Naive thymus-derived CD4-positive, alpha-beta T cell (primary cell): ENCODE measurements at places on chromosomes 4 and X. TPM values are rescaled to one million over a fixed set of nuclear protein-coding genes. Genes with fewer than 3 reads are reported as not detected.

DNA sequence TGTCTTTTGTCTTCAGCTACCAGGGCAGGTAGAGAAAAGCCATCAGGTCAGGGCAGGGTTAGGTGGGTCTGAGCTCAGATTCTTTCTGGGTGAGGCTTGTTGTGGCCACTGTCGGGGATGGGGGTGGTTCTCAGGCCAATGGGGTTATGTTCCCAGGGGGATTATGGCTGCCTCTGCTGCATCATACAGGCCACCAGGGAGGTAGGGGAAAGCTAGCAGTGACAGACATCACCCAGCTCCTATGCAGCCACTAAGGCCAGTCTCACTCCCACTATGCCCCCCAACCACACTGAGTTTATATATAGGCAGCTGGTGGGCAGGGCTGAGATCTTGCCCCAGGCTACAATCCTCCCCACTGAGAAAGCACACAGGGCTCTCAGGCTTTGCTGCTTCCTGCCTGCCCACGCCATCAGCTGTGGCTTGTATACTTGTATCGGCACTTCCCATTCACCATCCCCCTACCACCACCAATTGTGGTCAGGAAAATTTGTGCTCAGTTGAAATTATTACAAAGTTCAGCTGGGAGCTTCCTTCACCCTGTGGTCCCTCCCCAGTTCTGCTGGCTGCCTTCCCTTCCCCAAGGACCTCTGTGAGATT, 72.6 kb upstream of the PTPN13 start:
- no peak for DNase-seq

GRCh38 chr4:180805101-180805500, 1438.1 kb upstream of the TENM3 start:
- DNase-seq, result no peak

- DNase-seq, result no peak
These were observed 6.4 kb upstream of the SLC10A6 start for GRCh38 chr4:86855572-86855971.

- no peak for DNase-seq
These were observed 72.4 kb downstream of the PSAPL1 start for GRCh38 chr4:7362341-7362740.

DNA sequence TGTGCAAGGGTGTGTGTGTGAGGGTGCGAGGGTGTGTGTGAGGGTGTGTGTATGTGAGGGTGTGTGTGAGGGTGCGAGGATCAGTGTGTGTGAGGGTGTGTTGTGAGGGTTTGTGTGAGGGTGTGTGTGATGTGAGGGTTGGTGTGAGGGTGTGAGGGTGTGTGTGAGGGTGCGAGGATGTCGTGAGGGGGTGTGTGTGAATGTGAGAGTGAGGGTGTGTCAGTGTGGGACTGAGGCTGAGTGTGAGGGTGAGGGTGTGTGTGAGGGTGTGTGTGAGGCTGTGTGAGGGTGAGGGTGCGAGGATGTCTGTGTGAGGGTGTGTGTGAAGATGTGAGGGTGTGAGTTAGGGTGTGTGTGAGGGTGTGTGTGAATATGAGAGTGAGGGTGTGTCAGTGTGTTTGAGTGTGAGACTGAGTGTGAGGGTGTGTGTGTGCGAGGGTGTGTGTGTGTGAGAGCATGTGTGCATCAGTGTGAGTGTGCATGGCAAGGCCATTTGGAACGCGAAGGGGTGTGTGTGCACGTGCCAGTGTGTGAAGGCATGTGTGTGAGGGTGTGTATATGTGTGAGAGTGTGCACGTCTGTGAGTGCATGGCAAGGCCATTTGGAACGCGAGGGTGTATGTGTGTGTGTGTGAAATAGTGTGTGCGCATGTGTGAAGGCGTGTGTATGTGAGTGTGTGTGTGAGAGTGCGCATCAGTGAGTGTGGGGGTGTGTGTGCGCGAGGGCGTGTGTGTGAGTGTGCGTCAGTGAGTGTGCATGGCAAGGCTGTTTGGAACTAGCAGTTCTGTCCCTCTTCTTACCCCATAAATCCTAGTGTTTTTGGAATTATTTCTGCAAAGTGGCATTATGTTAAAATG, 69.8 kb downstream of the RGS12 start:
- DNase-seq, result no peak

DNA sequence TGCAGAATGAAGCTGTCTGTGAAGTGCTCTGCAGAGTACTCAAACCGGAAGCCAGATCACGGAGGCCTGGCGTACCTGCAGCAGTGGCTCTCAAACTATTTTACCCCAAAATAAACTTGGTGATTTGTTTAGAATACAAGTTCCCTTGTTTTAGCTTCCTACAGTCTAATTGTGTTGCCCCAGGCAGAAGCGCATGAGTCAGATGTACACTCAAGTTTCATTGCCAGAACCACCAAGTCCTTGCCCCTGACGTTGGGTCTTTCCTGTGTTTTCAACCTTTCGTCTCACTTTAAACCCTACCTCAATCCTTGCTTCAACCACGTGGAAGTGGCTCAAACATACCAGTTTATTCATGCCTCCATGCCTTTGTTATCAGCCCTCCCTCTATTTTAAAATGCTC, 66.2 kb upstream of the SLC7A11 start:
- no peak for DNase-seq

DNA sequence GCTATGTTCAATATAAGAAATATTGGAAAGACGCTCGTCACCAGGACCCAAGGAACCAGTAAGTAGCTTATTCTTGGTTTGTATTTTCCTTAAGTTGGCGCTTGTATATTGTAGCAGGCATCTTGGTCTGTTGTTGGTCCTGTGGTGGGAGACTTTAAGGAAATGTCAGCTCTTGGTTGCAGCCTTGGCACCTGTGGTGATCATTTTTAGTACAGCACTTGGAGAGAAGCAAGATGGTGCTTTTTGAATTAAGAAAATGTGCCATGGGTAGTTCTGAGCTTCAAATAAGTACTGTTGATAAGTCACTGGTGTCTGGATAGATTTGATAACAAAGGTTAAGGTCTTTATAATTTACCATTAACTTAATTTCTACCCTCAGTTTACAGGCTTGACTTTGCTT, 1.1 kb downstream of the RPS3A start:
- DNase-seq, result no peak

- DNase-seq, result no peak
These were observed 2.2 kb upstream of the YY2 start for GRCh38 chrX:21853578-21853977.

DNA sequence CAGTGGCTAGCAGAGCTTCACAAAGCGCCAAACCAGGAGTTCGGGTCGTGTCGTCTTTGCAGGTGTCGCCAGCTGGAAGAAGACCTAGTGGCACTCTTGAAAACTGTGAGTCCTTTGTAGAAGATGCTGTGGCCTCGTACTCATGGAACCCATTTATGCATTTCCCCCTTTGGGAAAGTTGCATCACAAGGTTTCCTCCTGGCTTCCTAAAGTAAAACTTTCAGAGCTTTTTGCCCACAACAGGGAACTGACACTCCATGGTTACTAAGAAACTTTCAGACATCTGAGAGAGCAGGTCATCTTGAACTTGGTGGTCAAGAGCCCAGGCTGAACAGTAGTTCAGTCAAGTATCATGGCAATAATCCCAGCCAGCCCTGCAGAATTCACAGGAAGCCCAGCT, 15.9 kb upstream of the NOCT start:
- DNase-seq, result no peak

GRCh38 chr4:67659065-67659464, 41.9 kb downstream of the UBA6 start:
- DNase-seq, result no peak

- DNase-seq, result no peak
These were observed 90.6 kb upstream of the SPIN4 start for GRCh38 chrX:63441717-63442116.

DNA sequence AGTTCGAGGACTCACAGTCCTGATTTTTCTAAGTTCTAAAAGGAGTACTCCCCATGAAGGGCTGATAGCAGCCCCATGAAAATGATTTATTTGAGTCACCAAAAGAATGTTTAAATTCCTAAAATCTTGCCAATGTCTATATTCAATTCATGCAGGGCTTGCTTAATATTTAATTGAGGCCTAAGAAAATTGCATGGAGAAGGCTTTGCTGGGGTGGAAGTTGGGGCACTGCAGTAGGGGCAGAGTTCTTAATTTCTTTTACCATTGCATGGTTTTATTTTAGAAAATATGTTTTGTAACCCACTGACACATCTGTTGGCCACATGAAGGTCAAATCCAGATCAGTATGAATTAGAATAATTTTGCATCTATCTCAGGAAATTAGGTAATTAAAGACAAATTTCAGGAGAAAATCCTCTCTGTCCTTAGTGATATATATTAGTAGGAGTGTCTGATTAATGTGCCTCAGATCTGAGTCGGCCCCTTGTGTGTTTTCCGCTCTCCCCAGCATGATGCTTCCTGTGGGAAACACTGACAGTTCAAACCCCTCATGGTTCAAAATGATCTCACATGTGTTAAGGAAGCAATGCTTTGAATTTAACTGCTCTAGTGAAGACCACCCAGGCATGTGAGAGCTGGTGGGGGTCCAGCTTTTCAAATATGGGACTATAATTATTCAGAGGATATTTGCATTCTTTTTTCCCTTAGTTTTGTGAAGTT, 54.0 kb upstream of the EGFL6 start:
- no peak for DNase-seq

DNA sequence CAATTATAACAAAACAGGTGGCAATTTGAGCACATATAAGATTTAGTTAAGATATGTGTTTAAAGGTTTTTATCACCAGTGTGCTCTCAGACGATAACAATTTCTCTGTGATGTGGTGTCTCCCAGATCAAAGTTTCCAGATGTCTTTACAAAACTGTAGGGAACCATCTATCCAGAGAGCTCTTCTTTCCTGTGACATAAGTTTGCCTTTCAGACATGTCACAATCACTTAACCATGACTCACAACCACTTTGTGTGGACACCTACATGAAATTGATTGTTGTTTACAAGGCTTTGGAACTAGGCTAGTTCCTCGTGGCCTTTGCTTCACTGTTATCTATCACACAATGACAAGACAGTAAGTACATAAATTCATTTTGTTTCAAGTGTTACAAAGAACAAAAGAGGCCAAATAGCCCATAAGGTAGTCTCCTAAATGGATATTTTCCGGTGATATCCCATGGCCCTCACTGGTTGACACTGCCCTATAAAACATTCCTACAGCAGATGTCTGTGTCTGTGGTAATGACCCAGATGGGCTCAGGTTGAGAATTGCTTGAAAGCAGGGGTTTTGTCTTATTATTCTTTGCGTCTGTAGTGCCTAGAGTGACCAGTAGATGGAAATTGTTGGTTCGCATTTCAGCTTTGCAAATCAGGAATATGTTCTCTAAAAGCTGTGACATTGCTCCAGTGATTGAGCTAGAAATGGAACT, 297.8 kb upstream of the FAM241A start:
- no peak for DNase-seq

- no peak for DNase-seq
These were observed 299.5 kb downstream of the ARHGAP24 start for GRCh38 chr4:85774489-85774888.

DNA sequence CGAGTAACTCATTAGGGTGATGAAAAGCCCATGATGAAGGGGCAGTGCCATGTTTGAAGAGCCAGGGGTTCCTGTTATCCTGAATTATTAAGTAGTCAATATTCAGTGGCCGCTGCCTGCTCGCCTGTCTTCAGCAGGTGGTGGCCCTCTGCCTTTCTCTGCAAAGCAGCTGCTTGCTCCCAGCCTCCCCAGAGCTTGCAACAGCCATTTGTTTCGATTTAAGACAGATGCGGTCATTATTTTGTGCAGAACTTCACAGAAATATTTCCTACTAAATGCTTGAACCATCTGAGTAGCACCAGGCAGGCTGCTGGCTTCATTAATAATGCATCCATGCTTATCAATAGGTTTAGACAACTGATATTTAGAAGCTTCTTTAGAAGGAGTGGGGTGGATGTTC, 104.3 kb upstream of the TTC29 start:
- DNase-seq, result no peak

- no peak for DNase-seq
These were observed 24.6 kb downstream of the SEPTIN11 start for GRCh38 chr4:76974150-76974549.

RAB41 gene
- not detected for total RNA-seq

SYN1 gene
- total RNA-seq, result 0.24 and 0.56 TPM in 2 replicates

CTAG1B gene
- not detected for total RNA-seq

COL4A6 gene
- total RNA-seq, result not detected

TLR6 gene
- total RNA-seq, result 8.8 TPM
